AG04450 (cell line): ENCODE measurements at places on chromosomes 3 and 15.
A peak's percentile ranks its signal among the peaks of the same experiment; 100 is the strongest.

DNA sequence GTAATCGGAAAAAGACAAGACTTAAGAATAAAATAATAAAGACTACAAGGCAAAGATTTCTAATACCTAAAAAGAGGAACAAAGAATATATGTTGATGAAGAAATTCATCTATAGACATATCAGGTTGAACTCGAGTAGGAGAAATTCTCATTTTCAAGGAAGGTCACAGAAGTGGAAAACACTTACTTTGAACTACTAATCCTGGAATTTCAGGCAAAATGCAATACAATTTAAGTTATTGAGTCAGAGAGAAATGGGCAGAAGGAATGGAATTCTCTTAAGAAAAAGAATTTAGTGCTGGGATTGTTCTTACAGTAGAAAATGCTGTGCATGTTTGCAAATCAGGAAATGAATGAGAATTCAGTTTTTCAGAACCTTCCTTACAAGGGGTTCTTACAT lies 135.9 kb upstream of the TGFBR2 start:
- no peak for DNase-seq

DNA sequence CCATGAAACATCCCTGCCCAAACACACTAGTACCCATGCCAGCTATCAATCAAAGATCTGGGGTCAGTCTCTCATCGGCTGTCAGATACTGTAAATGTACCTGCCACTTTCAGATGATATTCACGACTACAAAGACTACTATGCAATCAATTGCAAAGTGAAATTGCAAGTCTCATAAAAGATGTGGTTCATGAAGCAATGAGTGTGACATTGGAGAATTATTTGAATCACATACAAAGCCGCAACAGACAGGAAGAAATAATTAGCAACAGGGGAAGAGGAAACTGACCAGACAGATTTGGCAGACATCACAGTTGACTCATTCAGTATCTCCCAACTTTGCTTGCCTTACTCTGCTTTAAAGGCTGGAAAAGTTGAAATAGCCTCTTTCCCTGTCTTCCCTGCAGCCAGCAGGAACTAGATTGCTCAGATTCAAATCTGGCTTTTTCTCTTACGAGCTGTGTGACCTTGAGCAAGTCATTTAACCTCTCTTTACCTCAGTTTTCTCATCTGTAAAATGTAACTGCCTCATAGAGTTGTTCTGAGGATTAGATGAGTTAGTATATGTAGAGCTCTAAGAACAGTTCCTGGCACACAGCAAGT lies 95.7 kb upstream of the C3orf80 start:
- peak; percentile 80 for DNase-seq

DNA sequence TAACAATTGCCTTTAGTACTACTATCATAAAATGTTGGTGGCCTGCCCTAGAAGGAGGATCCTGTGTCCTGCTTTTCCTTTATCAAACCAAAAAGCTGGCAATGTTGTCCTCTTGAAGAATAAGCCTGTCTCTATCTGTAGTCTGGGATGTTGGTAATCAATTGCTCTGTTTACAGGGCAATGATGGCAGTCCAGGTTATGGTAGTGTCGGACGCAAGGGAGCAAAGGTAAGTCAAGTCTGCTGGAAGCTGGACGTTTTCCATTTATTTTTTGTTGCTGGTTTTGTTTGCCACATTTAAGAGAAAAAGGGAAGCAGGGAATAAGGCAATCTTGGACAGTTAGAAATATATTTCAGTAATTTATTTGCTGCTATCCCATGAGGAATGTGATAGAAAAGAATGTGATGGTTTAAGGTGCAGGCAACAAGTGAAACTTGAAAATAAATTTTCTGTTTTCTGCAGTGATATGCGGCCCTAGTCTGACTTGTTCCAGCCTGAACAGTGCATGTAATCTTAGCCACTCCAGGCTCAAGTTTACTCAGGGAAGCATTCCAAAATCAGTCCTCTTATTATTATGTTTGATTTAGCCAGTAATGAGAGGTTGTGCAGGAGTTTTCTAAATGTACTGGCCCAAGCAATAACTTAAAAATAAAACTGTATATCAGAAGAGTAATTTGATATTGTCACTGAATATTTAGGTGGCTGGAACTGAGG lies 110.3 kb downstream of the COL6A6 start:
- DNase-seq, result no peak

DNA sequence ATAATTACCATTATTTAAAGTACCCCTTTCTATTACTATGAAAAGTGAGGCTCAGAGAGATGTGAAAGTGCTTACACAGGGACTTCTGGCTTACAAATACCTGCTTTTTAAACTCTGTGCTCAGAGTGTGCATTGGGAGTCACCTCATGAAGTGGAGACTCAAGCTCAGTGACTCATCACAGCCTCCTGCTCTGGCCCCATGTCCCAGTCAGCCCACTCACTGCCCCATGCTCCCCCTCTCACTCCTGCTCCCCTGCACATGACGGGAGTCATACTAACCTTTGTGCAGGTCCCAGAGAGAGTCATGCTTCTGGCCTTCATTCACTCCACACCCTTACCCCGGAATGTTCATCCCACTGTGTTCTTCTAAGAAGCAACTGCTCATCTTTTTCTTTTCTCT lies 20.2 kb downstream of the CCR1 start:
- DNase-seq, result no peak

GRCh38 chr15:101424984-101425383 lies 64.5 kb downstream of the PCSK6 start:
- no peak for DNase-seq
